H7 (cell line): ENCODE measurements at places on chromosomes 7 and 10. TPM values are rescaled to one million over a fixed set of nuclear protein-coding genes. Genes with fewer than 3 reads are reported as not detected.

The BRI3 gene
- 32.8 and 41.7 TPM in 2 replicates for total RNA-seq

The PAX4 gene
- total RNA-seq: 0.07 TPM in 1 of 2 replicates, not detected in the other

The SPDYE5 gene
- not detected in 2 replicates for total RNA-seq

The HOXA7 gene
- total RNA-seq: not detected in 2 replicates

The ADAP1 gene
- total RNA-seq: 4.9 and 5.0 TPM in 2 replicates

The CTAGE15 gene
- 0.28 and 1.7 TPM in 2 replicates for total RNA-seq

The MRLN gene
- total RNA-seq: not detected in 2 replicates

The DNAJC9 gene
- 32.0 and 35.0 TPM in 2 replicates for total RNA-seq

The ERV3-1 gene
- 5.0 and 5.5 TPM in 2 replicates for total RNA-seq

The TMEM120A gene
- total RNA-seq: 11.0 and 12.8 TPM in 2 replicates

The PVRIG gene
- 0.11 TPM in 1 of 2 replicates, not detected in the other for total RNA-seq

The MRC1 gene
- 0.07 and 0.17 TPM in 2 replicates for total RNA-seq

The MMRN2 gene
- total RNA-seq: 1.7 and 2.7 TPM in 2 replicates

The COL26A1 gene
- total RNA-seq: 70.3 and 77.5 TPM in 2 replicates

The OPALIN gene
- total RNA-seq: not detected in 2 replicates

The PRKAR2B gene
- total RNA-seq: 22.9 and 29.9 TPM in 2 replicates

The GCK gene
- 2.8 and 3.7 TPM in 2 replicates for total RNA-seq

The C10orf53 gene
- total RNA-seq: not detected in 2 replicates

The COL28A1 gene
- 0.17 and 0.22 TPM in 2 replicates for total RNA-seq

The GPRIN2 gene
- 4.3 and 4.7 TPM in 2 replicates for total RNA-seq

The ZNF138 gene
- total RNA-seq: 0.35 and 0.81 TPM in 2 replicates

The RAMP3 gene
- 0.11 and 0.31 TPM in 2 replicates for total RNA-seq

The ADCY1 gene
- 5.6 and 8.1 TPM in 2 replicates for total RNA-seq

The AGR2 gene
- total RNA-seq: not detected in 2 replicates

The LRRC17 gene
- 1.0 TPM in 2 replicates for total RNA-seq

The VSTM4 gene
- 0.31 and 0.44 TPM in 2 replicates for total RNA-seq

The SFTPA1 gene
- total RNA-seq: not detected in 2 replicates

The MSS51 gene
- total RNA-seq: 1.7 and 2.2 TPM in 2 replicates

The RNF133 gene
- total RNA-seq: not detected in 2 replicates

The TUBAL3 gene
- total RNA-seq: 0.11 TPM in 1 of 2 replicates, not detected in the other

The STEAP4 gene
- total RNA-seq: under 0.01 TPM in 1 of 2 replicates, not detected in the other

The TMEM26 gene
- total RNA-seq: 0.04 TPM in 1 of 2 replicates, not detected in the other

The OLAH gene
- total RNA-seq: not detected in 2 replicates

The ZNF365 gene
- total RNA-seq: not detected in 2 replicates

The TMEM139 gene
- total RNA-seq: 1.2 and 2.5 TPM in 2 replicates

The GRID2IP gene
- 0.28 and 0.33 TPM in 2 replicates for total RNA-seq

The NRCAM gene
- 0.38 and 1.8 TPM in 2 replicates for total RNA-seq

The ODAD2 gene
- 6.7 and 7.6 TPM in 2 replicates for total RNA-seq

The GIMAP8 gene
- not detected in 2 replicates for total RNA-seq

The C7orf33 gene
- not detected in 2 replicates for total RNA-seq

The FEZF1 gene
- total RNA-seq: 2.1 and 5.0 TPM in 2 replicates

The AIMP2 gene
- total RNA-seq: 90.9 and 100 TPM in 2 replicates

The CPXM2 gene
- 2.9 and 3.1 TPM in 2 replicates for total RNA-seq

The BICC1 gene
- total RNA-seq: 0.33 and 0.38 TPM in 2 replicates

The ATAD1 gene
- total RNA-seq: 37.5 and 47.2 TPM in 2 replicates
